ENCODE measurements at places on chromosomes 7 and 10.

DNA sequence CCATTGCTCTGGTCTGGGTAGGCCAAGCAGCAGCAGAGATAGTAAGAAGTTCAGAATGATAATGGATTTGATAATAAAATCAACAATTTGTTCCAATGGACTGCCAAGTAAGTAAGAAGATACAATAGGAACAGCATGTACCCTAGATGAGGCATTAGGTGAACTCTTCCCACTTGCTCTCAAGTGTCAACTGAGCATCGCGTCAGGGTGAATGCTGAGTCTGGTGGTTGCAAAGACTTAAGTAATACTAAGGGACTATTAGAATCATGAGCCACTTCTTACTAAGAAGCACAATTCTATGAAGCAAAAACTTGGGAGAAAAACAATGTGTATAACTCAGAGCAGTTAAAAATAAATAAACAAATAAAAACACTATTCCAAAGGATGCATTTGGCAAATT, 54.5 kb downstream of the LRRN3 start:
- DNase-seq, result no peak

- DNase-seq, result no peak
These were observed 77.8 kb upstream of the LRRC17 start for GRCh38 chr7:102834999-102835398.

DNA sequence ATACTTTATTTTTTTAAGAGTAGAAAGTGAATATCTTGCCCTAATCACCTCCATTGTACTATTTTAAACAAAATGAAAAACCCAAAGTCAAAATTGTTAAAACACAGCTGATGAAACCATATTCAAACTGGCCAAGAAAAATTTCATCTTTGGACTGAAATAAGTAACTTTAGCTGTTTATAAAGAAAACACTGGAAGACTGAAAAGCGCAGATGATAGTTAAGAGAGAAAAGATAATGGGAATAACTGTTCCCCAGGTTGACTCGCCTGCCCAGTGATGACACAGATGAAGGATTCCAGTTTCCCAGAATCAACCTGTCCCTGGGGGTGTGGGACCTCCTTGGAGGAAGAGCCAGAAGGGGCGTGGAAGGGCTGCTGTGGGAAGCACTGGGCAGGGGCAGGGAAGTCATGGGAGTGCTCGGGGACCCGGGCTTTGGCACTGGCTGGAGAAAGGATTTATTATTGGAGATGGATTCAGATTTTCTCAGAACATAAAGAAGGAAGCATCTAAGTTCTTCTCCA, 43.1 kb downstream of the DENND2A start:
- DNase-seq, result no peak

DNA sequence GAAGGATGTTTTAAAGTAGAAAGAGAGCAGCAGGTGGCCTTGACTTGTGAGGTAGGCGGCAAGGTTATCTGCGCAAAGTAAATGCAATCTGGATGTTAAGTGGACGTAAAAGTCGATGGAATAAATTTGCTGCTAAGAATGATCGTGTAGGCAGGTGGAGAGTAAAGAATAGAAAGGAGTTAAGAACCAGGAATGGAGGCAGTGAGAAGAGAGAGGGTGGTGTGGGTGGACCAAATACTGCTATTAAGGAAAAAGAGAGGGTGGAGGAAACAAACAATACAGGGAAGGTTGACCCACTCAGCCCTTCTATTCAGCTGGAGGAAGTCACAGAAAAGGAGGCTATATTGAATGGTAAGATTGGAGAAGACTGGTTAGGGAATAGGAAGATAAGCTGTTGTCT, 1.9 kb upstream of the CUL1 start:
- no peak for DNase-seq

DNA sequence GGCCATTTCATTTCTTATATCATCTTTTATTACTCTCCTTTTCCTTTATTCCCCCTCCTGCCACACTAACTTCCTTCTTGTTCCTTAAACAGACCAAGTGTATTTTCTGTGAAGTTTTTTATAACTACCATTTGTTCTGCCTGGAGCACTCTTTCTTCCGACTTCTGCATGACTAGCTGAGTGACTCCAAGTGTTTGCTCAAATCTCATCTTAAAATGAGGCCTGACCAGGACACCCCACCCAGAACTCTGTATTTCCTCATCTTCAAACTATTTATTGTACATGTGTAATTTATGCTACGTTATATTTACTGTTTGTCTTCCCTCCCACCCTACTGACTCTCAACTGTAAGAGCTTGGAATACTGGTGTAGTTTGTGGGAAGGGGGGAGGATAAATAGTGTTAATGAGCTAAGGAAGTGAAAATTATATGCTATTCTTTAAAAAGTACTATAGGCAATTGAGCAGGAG, 3.2 kb downstream of the MINDY3 start:
- DNase-seq, result no peak

DNA sequence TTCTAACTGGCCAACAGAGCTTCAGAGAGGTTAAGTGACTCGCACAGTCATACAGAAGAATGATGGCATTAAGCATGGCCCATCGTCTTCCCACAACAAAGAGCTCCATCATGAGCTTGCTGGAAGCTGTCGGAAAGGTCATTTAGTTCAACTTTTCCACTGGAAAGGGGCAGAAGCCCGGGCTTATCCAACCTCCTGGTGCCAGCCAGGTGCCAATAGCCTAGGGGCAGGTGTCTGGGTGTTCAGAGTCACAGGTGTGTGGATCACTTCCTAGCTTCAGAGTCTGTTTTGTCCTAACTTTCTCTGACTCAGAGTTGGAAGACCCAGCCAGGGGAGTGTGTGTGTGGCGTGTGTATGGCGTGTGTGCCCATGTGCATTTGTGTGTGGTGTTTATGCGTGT, 1.3 kb upstream of the TRPV6 start:
- no peak for DNase-seq

GRCh38 chr7:84950836-84951235, 236.0 kb downstream of the SEMA3D start:
- no peak for DNase-seq

DNA sequence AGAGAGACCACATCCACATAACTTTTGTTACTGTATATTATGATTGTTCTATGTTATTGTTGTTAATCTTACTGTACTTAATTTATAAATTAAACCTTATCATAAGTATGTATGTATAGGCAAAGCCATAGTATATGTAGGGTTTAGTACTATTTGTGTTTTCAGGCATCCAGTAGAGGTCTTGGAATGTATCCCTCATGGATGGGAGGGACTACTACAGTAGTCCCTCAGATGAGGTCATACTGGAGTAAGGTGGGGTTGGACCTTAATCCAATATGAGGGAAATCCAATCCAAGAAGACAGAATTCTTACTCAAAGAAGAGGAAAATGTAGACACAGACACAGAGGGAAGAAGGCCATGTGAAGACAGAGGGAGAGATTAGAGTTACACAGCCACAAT, 34.1 kb upstream of the MALRD1 start:
- DNase-seq, result no peak

GRCh38 chr10:51080311-51081006, 6.2 kb downstream of the PRKG1 start:
- DNase-seq, result no peak

GRCh38 chr7:41621953-41622831, 80.7 kb downstream of the INHBA start:
- no peak for DNase-seq

- DNase-seq, result peak; percentile 47
These were observed 56.4 kb upstream of the GNAI1 start for GRCh38 chr7:80078159-80078731.

DNA sequence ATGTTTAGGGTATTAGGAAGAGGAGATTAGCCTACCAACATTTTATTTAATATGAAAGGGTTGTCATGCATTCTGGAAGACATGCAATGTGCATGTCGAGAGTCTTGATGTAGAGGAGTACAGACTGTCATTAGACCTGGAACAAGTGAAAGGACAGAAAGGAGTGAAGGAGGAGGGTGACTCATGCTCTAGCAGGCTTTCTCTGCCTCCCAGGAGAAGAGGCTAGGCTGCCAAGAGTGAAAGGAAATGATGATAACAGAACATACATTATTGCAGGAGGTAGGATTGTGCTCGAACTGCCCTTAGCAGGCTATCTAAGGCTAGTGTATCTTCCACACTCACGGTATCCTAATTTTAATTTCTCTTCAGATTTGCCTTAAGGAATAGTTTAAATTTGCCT, 228.8 kb downstream of the EXOC4 start:
- DNase-seq, result no peak

DNA sequence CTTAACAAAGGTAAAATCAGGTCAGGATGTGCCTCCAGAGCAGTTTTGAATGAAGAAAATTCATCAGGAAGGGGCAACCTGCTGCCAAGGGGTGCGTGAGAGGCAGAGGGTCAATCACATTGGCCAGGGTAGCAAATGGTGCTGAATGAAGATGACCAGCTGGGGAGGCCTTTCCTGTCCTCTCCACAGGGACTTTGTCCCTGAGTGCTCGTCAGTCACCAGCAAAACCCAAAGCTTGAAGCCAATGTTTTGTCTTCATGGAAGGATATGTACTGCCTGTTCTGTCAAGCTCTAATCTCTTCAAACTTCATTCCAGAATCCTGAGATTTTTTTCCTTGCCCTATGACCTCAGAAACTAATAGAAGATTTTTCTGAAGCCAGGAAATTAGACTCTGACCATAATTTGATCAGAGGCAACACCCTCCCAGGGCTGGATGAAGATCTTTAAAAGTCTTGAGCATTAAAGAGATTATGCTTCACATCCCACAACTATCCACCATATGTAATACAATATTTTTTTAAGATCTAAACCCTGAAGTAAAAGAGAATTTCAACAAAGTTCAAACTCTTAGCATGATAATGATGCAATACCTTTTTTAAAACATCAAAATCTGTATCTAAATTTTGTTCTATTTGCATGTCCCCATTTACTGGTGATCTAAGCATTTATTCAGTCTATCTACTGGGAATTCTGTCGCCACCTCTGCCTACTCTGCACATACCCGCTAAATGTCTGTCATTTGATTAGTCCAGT, 243.0 kb downstream of the SNX13 start:
- DNase-seq, result no peak
